GM23248 (cell line): ENCODE measurements at places on chromosomes 7 and 10. TPM values are rescaled to one million over a fixed set of nuclear protein-coding genes. Genes with fewer than 3 reads are reported as not detected.

The ACSM6 gene
- total RNA-seq = not detected in 2 replicates

The NOS3 gene
- 0.13 and 0.32 TPM in 2 replicates for total RNA-seq

The FAM241B gene
- total RNA-seq = not detected in 2 replicates

The OR2A12 gene
- total RNA-seq = not detected in 2 replicates

The CFAP46 gene
- 0.22 TPM in 1 of 2 replicates, not detected in the other for total RNA-seq

The FFAR4 gene
- total RNA-seq = not detected in 2 replicates

The TMEM213 gene
- total RNA-seq = not detected in 2 replicates

GRCh38 chr7:17299483-17299991, 1.1 kb downstream of the AHR start:
- peak; percentile 37 for DNase-seq

DNA sequence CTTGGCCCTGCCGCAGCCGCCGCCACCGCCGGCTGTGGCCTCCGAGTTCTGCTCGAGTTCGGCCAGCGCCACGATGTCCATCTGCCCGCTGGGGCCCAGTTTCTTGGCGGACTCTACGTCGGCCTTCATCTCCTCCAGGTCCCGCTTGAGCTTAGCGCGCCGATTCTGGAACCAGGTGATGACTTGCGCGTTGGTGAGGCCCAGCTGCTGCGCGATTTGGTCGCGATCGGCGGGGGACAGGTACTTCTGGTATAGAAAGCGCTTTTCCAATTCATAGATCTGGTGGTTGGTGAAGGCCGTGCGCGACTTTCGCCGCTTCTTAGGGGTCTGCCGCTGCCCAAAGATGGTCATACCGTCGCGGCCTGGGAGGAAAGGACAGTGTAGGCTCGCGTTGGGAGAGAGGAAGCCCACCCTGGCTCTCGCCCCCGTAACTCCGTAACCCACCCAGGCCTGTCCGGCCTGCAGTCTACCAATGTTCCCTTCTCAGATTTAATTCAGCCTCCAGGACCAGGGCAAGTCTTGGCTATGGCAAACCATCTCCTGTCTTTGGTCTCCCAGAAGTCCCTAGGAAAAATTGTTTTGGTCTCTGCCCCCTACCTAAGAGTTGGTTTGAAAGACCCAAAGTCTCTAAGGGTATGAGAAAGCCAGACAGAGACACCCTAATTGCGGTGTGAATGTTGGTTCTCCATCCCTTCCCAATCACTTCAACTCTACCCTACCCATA, 1.7 kb downstream of the LBX1 start:
- DNase-seq = no peak

DNA sequence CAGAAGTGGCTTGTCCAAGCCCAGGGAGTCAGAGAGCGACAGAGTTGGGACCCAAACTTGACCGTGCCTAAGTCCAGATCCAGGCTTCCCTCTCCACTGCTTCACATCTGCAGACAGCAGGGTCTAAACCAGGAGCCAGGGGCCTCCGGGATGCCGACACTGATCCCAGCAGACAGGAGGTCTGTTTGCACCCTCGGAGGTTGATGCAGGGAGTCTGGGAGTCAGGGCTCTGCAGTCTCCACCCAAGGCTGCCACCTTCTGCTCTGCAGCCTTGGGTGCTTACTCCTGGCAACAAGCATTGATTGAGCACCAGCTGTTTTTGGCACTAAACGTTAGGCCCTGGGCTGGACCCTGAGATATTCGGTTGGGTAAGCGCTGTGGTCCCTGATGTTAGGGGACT, 21.0 kb downstream of the ELFN1 start:
- no peak for DNase-seq

DNA sequence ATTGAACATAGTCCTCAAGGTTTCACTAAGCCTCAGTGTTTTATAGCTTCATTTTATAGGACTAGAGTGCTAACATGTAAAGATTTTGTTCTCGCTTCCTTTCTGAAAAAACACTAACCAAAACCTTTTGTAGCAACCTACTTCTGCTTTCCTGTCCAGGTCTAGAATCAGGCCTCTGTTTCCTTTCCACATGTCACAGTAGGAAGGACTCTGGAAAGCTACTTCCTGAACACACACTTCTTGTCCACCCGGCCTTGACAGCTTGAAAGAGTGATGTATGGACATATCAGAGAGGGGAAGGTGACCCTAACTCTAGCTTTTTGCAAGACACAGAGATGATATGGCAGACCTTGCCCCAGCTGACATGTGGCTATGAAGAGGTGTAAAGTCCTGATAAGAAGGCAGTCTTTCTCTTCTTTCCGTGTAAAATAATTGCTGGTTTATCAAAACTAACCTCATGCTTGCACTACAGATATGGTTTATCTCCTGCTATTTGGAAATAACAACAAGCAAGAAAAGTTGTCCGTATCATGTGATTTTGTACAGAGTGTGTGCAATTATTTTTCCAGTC, 175.4 kb downstream of the SKAP2 start:
- DNase-seq = no peak

DNA sequence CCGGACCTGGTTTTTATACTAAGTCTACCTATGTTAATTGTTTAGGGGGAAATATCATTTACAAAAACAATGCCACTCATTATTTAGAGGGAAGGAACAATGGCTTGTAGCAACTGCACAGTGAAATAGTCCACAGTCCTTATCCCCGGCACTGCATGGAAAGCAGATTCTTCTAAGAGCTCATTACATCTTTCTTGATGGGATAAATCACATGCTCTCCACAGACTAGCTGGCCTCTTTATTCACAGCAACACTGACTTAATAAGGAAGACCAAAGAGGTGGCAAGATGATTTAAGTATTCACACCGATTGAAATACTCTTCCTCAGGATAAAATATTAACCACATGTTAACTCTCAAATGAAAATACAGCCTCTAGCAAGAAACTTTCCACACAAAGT, 349.4 kb downstream of the PARD3 start:
- no peak for DNase-seq

GRCh38 chr7:139974179-139974811, 88.5 kb downstream of the PARP12 start:
- no peak for DNase-seq

GRCh38 chr7:117010375-117011133, 57.3 kb downstream of the ST7 start:
- peak; percentile 67 for DNase-seq

DNA sequence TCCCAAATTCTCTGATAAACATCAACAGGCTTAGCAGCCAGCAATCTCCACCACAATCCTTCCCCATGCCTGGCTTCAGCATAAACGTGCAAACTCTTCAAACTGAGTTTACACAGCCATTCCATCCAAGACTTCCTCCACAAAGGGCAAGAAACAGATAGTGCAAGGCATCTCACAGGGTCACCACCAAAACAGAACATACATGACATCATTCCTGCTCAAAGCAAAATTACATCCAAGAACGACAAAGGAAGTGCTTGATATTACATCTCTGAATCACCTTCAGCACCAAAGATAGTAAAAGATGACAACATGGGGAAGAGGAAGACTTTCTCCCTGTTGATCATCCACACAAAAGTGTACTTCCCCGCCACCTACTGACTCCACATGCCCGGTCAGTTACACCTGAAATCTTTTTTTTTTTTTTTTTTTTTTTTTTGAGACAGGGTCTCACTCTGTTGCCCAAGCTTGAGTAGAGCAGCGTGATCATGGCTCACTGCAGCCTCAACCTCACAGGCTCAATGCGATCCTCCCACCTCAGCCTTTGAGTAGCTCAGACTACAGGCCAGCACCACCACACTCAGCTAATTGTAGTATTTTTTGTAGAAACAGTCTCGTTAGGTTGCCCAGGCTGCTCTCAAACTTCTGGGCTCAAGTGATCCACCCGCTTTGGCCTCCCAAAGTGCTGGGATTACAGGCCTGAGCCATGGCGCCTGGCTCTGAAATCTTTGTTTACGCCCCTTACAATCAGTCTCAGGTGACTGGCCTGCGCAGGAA, 127.5 kb downstream of the PARD3 start:
- DNase-seq = peak; percentile 41

DNA sequence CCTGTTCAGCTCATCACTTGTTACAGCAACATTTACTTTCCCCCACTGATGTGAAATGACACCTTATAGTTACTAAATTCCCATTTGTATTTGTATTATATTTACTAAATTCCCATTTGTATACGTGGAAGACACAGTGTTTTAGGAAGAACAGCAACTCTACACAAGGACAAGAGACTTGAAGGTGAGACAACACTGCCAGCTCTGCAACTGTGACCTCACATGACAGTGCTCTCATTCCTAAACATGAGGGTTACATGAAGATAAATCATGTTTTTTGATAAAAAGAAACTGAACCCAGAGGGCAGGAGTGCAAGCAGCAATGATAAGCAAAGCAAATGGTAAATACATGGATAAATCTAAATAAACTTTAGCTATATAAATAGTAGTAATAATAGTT, 60.3 kb downstream of the ATAD1 start:
- no peak for DNase-seq

GRCh38 chr7:149598721-149599308, 101.2 kb upstream of the ZNF746 start:
- peak; percentile 64 for DNase-seq
